AG08396 (cell line): ENCODE measurements at places on chromosomes 2 and 18.

DNA sequence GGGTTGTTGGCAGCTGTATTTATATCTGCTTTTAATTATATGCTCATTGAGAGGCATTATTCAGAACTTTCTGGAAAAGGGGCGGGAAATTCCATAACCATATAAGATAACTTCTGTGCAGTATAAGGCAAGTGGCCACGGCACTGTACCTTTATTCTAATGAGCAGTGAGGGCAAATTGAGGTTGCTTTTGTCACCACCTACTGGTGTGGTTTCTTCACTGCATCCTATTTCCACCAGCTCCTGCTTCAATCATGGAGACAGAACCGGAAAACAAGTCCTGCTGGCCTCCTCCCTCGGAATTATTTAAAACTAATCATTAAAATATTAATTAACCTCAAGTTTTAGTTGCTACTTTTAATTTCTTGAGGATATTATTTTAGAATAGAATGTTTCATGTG is 759.4 kb downstream of the CBLN2 start:
- no peak for DNase-seq

- DNase-seq, result no peak
These were observed 8.3 kb downstream of the TCF4 start for GRCh38 chr18:55579501-55580270.

DNA sequence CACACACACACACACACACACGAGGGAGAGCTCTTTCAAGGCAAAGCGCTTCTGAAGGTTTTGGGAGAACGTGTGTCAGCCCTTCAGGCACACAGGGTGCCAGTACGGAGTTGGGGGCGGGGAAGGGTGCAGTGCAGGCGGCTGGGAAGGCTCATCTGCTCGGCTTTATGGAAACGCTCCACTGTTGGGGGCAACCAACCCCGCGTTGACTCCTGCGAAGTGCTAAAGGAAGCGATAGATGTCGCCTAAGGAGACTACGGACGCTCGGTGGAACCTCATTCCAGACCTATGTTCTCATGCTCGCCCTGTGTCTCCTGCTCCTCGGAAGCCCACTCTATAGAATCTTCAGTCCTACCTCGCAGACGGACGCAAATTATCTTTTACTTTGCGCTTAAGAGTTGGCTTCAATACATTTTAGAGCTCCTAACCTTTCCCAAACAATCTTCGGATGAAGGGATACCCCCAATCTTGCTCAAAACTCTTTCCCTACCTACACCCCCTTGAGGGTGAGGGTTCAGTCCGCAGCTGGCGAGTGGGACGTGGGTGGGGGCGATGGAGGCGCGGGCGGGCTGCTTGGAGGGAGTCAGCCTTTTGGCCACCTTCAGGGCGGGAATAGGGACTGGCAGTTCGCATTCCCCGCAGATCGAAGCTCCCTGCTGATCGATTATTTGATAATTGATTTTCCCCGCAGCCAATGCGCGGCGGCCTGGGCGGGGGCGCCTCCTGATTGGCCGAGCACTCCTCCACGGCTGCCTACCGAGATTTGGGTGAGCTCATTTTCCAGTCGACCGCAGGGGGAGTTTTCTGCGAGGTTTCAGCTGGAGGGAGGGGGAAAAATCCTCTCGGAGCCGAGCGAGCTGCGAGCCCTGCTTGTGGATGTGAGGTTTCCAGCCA is 1.9 kb upstream of the MEIS1 start:
- DNase-seq, result peak; percentile 94

- DNase-seq, result no peak
These were observed 70.5 kb downstream of the ID2 start for GRCh38 chr2:8752385-8752784.

DNA sequence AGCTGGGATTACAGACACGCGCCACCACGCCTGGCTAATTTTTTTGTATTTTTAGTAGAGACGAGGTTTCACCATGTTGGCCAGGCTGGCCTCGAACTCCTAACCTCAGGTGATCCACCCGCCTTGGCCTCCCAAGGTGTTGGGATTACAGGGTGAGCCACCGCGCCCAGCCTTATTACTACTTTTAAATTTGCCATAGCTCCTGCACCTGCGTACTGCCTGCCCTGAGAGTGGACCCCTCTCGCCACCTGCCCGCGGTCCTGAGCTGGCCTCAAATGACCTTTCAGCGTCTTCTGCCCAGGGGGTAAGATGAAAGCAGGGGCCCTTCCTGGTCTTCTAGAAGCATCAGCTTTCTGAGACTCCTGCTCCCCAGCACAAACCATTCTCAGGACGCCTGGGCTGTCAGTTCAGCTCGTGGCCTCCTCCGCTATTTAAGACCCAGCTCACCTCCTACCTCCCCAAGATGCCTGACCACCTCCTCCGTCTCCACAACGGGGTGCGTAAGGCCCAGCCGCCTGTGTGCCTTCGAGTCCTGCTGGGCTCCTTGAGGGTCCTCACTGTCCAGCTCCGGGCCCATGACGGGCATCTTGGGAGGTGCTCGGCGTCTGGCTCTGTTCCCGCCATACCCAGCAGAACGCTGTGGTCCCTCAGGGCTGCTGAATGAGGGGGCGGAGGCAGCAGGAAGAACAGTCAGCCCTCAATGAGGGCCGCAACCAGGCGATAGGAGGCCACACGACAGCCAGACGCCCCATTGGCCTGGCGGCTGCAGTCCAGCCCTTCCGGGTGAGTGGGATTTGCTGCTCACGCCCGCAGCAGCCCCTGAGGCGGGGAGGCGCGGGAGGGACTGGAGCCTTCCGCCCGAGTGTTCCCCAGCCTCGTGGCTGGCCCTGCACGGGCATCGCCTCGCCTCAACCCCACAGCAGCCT is 266.6 kb downstream of the TFCP2L1 start:
- peak; percentile 34 for DNase-seq

DNA sequence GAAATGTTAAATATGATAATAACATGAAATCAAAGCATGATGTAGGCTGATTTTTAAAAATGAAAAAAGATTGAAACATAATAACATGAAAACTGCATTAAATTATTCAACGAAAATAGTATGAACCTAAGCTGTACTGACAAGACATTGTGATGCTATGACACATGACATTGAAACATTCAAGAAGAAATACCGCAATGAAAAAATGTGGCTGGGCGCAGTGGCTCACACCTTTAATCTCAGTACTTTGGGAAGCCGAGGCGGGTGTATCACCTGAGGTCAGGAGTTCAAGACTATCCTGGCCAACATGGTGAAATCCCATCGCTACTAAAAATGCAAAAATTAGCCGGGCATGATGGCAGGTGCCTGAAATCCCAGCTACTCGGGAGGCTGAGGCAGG is 14.6 kb downstream of the CXCR1 start:
- no peak for DNase-seq

- DNase-seq, result no peak
These were observed 100.5 kb downstream of the SCG2 start for GRCh38 chr2:223501641-223502040.
